ENCODE measurements at places on chromosomes 4 and X. TPM values are rescaled to one million over a fixed set of nuclear protein-coding genes. Genes with fewer than 3 reads are reported as not detected.

DNA sequence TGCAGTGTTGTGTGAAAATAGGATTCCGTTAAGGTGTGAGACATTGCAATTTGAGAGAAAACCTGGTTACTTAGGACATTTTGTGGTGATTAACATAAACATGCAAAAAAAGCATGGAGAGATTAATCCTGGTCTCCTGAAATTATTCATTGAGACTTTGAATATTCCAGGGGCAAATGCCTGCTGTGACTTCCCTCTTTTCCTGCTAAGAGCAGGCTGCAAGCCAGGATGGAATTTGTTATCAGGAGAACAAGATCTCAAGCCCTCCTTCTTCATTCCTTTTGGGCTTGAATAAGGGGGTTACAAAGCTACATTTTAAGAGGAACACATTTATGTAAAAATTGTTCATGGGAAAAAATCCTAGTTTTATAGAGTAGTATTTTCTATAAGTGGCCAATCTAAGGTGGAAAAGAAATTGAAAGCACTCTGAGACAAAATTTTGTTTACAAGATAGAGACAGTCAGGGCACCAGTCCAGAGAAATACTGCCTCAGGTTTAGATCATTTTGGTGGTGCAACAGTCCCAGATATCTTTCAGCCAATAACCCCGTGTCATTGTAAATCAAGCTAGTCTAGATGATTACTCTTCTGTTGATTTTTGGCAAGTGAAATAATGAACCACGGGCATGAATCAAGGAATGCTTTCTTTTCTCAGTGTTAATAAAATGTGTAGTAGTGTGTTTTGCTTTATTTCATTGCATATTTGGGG, 1528.3 kb upstream of the AGA start:
- no peak for DNase-seq

Gene MAPK10
- total RNA-seq: 6.5 TPM

DNA sequence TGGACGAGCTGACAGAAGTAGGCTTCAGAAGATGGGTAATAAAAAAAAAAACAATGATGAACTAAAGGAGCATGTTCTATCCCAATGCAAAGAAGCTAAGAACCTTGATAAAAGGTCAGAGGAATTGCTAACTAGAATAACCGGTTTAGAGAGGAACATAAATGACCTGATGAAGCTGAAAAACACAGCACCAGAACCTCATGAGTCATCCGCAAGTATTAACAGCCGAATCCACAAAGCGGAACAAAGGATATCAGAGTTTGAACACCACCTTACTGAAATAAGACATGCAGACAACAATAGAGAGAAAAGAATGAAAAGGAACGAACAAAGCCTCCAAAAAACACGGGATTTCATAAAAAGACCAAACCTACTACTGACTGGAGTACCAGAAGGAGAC, 10.5 kb downstream of the NELFA start:
- DNase-seq: no peak

DNA sequence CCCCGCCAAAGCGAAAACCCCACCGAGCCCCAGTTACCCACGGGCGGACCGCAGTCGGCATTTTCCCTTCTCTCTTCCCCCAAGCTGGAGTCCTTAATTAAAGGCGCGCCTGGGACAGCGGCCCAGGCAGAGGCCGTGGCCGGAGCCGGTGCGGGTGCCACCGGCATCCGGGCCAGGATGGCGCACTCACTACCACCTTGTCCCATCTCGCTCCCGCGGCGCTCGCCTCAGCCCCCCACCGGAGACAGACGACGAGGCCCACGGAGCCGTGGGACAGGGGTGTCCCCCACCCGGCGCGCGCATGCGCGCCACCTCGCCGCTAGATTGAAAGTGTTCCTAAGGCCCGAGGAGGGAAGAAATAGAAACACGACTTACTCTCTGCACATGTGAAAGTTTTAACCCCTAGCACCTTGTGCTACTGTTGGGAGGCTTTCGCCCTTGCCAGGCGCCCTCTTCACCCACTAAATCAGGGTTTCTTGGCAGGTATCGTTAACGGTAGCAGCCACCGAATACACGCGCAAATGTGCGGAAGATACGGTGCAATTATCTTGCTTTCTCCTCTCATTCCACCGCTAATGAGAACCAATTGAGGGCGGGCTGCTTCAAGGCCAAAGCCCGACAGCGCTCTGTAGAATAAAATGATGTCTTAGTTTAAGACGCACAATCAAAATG, 64.3 kb upstream of the CCDC160 start:
- DNase-seq: no peak

Gene CFAP299
- 1.1 TPM for total RNA-seq

GRCh38 chr4:1381181-1381621, 25.0 kb downstream of the NKX1-1 start:
- no peak for DNase-seq

DNA sequence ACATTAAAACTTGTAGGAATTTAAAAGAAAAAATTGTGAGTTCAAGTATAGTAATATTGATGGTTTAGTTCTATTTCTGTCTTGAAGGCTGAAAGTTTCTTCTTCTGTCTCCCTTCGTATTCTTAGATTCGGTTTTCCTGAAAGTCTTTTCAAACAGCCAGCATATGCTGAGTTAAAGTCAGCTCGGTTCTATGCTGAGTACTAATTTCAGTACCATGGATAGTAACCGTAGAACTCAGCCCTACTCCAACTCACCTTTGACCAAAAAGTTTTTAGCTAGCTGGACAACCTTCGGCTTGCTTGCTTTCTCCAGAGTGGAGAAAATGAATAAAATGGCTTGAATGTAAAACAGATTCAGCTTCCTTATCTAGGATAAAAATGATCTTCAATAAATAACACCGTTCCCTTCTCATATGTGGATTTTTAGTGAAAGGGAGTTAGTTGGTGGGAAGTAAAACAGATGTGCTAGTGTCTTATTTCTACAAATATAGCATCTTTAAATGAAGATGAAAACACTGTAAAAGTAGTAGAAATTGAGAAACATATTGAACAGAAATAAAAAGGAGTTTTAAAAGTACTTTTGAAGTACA, 5.2 kb downstream of the POU4F2 start:
- DNase-seq: peak; percentile 23

DNA sequence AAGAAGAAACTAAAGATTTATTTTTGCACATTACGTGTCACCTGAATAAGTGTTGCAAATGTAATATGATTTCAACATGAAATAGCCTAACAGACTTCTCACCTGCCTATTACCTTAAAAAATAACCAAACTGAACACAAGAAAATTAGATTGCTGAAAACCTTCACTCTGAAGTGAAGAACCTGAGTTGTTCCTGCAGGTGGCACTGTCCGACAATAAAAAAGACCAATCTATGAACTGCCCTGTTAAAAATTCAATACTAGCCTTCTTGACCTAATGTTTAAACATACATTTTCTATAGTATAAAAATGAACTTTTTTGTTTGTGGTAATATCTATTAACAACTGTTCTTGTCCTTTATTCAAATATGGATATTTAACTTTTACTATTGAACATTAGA, 69.2 kb upstream of the PNPLA4 start:
- peak; percentile 40 for DNase-seq

Gene TMEM47
- 134 TPM for total RNA-seq

DNA sequence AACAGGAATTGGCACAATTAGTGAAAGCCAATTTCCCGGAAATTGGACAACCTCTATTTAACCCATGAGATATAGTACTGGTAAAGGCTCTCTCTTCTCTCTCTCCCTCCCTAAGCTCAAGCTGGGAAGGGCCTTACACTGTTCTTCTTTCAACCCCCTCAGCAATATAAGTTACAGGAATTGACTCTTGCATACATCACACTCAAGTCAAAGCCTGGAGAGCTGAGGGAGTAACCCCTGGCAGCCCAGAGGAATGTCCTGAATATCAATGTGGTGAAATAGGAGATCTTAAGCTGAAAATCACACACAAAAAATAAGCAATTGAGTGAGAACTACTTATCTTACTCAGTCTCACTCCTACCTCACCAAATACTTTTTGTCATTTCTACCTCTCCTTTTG, 186.9 kb upstream of the SPOCK3 start:
- no peak for DNase-seq

Gene DRD5
- not detected for total RNA-seq

GRCh38 chr4:156725257-156725656, 246.3 kb downstream of the PDGFC start:
- DNase-seq: no peak

GRCh38 chrX:12910423-12911121, 4.2 kb downstream of the TLR8 start:
- DNase-seq: no peak

DNA sequence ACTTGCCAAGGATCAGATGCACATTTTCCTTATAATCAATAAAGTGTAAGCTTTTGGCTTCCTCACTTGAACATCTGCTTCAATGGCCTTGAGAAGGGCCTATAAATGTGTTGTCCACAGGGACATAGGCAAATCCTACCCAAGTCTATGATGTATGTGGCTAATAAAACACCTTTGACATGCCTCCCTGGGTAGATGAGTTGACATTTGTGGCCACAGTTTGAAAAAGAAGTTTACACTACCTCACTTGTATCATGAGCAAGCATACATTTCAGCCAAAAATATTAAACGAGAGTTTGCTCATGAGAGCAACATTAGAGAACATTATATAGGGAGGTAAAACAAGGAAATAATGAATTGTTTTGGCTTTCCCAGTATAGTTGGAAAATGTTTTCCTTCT, 1067.7 kb downstream of the C4orf33 start:
- DNase-seq: no peak

DNA sequence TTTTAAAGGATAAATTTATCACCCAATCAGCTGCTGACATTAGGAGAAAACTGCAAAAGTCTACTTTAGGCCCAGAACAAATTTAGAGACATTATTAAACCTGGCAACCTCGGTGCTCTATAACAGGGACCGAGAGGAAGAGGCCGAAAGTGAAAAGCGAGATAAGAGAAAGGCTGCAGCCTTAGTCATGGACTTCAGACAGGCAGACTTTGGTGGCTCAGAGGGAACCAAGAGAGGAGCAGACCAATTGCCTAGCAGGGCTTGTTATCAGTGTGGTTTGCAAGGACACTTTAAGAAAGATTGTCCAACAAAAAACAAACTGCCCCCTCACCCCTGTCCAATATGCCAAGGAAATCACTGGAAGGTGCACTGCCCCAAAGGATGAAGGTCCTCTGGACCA, 12.8 kb upstream of the UGT2B10 start:
- no peak for DNase-seq

DNA sequence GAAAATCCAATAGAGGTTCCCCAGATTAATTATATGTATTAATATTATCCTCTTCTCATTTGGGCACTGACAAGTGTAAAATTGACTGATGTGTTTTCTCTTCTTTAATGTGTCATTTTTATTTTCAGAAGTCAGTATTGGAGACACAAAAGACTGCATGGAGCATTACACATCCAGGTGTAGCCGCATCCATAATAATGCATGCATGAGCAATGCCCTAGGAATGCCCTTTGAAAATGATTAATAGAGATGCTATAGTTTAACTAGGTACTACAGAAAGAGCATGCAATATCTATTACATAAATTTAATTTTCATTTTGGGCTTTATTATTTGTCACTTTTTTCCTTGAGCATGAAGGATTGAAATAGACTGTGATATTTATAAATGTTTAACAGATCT, 509.9 kb downstream of the SPOCK3 start:
- no peak for DNase-seq

Data from IMR-90 (cell line).